ENCODE measurements at places on chromosomes 7 and 10. TPM values are rescaled to one million over a fixed set of nuclear protein-coding genes. Genes with fewer than 3 reads are reported as not detected.

BHLHA15 gene
- 1.0 TPM for total RNA-seq

DNA sequence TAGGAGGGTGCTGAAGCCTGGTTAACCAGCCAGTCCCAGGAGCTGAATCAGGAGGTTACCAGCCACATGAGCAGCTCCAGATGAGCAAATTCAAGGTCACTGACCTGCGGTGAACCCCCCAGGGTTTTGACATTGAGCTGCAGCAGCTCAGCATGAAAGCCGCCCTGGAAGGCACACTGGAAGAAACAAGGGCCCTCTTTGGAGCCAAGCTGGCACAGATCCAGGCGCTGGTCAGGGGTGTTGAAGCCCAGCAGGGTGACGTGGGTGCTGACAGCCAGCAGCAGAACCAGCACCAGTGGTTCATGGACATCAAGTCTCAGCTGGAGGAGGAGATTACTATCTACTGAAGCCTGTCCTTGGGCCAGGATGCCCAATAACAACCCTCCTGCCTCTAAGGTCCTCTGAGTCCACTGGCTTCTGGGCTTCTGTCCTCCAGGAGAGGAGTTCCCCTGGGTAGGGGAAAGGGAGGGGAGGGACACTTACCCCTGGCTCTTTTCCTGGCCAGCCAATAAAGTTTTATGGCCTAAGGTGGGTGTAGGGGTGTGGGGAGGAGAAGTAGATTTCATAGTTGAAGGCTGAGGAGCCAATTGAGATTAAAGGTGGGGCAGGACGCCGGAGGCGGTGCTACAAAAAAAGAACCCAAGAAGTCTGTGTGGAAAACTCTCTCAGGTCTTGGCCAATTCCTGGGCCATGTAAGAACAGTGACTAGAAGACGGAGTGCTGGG is 29.4 kb upstream of the ATOH7 start:
- no peak for DNase-seq

GRCh38 chr10:11424456-11425295 is 186.8 kb downstream of the USP6NL start:
- peak; percentile 48 for DNase-seq

CCDC172 gene
- total RNA-seq: not detected

DNA sequence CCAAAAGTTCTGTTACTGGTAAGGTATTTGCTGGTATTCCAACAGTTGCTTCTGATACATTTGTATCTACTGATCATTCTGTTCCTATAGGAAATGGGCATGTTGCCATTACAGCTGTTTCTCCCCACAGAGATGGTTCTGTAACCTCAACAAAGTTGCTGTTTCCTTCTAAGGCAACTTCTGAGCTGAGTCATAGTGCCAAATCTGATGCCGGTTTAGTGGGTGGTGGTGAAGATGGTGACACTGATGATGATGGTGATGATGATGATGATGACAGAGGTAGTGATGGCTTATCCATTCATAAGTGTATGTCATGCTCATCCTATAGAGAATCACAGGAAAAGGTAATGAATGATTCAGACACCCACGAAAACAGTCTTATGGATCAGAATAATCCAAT is 131.0 kb downstream of the AASS start:
- DNase-seq: no peak

PIP4K2A gene
- total RNA-seq: 33.6 TPM

ZNF853 gene
- 22.9 TPM for total RNA-seq

- no peak for DNase-seq
Observed at GRCh38 chr10:62050893-62051433, 149.5 kb downstream of the ARID5B start.

- DNase-seq: no peak
Observed at GRCh38 chr10:79049931-79050895, 18.6 kb upstream of the ZMIZ1 start.

SLC29A3 gene
- total RNA-seq: 11.0 TPM

PANK1 gene
- 27.2 TPM for total RNA-seq

HMX3 gene
- not detected for total RNA-seq

- no peak for DNase-seq
Observed at GRCh38 chr10:119650062-119650461, 1.1 kb upstream of the BAG3 start.

- no peak for DNase-seq
Observed at GRCh38 chr10:63885156-63885555, 364.0 kb downstream of the REEP3 start.

GRCh38 chr10:13189961-13190360 is 28.6 kb downstream of the MCM10 start:
- no peak for DNase-seq

- no peak for DNase-seq
Observed at GRCh38 chr10:77463967-77464745, 173.5 kb downstream of the KCNMA1 start.

GRCh38 chr7:93578762-93579161 is 4.2 kb upstream of the CALCR start:
- DNase-seq: no peak

GRCh38 chr10:78925800-78926319 is 142.9 kb upstream of the ZMIZ1 start:
- DNase-seq: no peak

DNA sequence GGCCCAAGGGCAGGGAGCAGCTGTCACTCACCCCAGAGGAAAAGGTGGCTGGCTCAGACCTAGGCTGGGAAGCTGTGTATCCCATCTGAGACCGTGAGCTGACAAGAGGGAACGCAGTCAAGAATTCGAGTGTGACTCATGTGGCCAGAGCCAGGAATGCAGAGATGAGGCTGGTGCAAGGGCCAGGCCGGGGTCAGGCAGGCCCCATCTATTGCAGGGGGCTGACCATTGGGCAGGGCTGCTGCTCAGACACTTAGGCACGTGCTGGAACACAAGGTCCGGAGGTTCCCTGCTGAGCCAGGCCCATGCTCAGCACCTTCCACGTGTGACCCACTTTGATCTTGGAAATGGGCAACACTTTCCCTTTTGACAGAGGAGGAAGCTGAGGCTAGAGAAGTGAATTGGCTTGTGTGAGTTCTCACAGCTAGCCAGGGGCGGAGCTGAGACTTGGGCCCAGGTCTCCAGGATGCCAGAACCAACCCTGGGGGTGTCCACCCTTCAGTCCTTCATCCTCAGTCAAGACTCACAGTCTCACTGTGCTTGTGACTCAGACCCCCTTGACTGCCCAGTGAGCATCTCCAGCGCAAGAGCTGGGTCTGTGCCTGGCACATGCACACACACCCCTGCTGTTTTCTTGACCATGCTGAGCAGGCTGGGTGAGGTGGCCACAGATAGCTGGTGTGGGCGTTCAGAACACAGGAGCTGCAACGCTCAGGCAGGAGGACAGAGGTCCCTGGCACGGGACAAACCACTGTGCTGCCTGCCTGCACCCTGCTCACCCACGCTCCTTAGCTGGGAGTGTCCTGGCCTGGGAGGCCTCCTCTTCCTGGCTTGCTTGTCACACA is 47.6 kb upstream of the PPIF start:
- no peak for DNase-seq

DNA sequence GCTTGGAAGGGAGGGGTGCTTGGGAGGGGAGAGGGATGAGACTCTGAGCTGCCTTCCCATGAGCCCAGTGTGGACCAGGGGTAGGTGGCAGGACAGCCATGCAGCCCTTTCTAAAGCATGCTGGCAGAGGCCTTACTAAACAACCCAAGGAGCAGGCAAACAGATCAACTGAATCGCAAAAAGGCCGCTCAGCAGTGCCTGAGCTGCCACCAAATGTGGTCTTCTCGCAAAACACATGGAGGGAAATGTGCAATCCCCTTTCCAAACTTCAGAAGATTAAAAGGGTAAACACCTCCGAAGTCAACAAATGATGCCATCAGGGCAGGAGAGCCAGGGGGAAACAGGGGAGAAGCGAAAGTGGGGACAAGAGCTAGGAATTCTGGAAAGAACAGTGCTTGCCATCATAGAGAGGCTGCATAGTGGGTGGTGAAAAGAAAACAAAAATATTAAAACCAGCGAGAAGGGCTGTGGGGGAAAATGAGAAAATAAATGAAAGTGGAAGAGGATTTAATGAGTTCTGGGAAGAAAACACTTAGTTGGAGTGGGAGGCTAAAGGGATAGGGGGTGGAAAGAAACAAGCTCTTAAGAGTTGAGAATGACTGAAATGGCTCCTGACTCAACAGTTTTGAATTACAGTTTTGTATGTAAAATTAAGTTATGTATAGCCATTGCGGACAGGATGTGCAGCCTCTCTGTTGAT is 62.2 kb upstream of the ZNF32 start:
- no peak for DNase-seq

TRPV5 gene
- 0.29 TPM for total RNA-seq

GRCh38 chr10:60130130-60130579 is 223.8 kb upstream of the CCDC6 start:
- DNase-seq: no peak

GRCh38 chr10:117668327-117669008 is 125.9 kb downstream of the EMX2 start:
- DNase-seq: no peak

- no peak for DNase-seq
Observed at GRCh38 chr10:15335508-15335907, 35.6 kb downstream of the FAM171A1 start.

TUBAL3 gene
- 0.22 TPM for total RNA-seq

DNA sequence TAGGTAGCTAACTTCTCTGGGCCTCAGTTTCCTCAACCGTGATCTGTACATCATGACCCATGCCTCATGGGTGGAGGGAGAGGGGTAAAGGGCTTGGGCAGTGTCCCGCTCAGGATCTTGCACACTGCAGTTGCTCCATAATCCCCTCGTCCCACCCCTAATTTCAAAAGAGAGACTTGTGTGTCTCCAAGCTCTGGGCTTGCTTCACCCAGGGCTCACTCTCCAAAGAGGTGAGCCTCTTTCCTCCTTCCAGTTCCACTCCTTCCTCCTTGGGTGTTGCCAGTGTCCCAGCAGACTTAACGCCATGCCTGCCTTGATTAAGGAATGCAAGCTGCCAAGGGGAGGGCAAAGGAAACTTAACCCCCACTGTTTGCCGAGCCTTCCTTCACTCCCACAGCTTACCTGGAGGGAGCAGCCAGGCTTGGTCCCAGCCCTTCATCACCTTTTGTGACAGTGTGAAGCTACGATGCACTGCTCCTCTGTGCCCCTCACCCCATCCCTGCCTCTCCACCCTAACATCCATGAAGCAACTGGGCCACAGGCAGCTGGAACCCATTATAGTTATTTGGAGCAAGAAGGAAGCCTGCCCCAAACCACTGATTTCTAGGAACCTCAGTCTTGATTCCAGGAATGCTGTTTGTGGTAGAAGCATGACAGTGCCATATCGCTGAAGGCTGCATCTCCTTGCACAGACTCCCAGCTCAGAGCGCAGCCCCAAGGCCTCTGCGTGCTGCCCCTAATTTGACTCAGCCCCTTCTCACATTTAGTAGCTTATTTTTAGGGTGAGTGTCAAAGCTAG is 363.3 kb downstream of the TNS3 start:
- no peak for DNase-seq

DNA sequence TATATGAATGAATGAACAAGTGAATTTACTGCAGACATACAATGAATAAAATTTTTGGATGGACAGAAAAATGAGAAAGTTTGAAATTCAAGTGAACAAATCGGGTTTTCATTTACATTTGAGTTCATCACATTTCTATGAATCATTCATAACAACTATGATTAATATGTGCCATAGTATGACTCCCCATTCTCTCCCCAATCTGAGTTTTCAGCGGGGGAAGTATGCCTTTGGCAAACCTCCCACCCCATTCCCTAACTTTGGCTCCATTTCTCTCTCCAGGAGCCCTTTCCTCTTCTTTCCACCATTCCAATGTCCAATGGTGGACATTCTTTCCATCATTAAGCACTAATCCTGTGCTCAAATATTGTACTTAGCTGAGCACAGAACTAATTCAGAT is 96.8 kb upstream of the LSM8 start:
- no peak for DNase-seq

ATP5F1C gene
- 184 TPM for total RNA-seq

DNA sequence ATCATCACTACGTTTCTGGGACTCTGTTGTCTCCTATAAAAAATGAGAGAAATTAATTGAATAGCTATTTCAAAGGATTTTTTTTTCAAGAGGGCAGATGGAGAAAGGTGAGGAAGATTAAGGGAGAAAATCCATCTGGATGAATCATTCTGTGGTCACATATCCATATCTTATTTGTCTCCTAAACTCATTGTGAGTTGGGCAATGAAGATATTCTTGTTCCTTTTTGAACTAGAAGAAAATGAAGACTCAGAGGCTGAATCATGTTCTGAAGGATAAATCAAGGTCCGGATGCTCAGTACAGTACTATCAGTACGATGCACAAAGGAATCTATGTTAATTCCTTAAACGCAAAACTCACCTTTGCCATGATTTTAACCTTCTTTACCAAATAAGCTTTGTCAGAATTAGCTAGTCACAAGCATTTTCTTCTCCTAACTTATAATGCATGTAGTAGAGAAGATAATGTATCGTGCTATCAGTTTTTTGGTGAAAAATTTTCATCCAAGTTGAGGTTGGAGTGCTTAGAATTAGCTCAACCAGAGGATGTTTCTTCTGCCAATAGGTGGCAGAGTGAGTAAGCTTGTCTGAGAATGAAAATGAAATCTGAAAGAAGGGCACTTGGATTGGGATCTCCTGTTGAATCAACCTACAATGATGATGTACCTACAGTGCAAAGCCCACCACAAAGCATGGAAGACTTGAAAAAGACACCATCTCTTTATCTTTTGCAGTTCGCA is 446.9 kb downstream of the KIF20B start:
- no peak for DNase-seq

DNA sequence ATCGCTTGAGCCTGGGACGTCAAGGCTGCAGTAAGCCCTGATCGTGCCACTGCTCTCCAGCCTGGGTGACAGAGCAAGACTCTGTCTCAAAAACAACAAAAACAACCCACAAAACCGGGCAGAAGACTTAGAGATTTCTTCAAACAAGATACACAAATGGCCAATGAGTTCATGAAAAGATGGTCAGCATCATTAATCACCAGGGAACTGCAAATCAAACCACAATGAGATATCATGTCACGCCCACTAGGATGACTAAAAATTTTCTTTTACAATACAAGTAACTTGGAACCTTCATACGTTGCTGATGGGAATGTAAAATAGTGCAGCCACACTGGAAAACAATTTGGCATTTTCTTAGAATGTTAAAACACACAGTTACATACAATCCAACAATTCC is 77.3 kb upstream of the GRID1 start:
- no peak for DNase-seq

DNA sequence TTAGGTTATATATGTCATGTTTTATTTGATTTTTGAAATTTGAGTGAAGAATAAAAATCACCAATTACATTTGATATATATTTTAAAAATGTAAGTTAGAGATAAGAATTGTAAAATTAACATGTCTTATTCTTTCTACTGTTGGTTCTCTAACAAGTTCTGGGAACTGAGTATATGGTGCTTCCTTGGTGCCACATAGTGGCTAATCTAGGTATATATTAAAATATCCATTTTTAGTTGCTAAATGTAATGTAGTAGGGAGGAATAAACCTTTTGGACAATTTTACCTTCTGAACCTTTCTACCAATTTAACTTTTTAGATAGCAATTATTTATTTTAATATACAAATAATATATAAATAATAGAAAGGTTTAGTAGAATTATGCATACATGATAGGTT is 17.5 kb downstream of the CFAP69 start:
- DNase-seq: no peak
